ENCODE measurements at places on chromosomes 5 and 9. TPM values are rescaled to one million over a fixed set of nuclear protein-coding genes. Genes with fewer than 3 reads are reported as not detected.

- peaks cover 54% of the 10 kb centered on the region for H3K4me1 ChIP-seq
- H3K36me3 ChIP-seq: no peaks in the 10 kb centered on the region
- no peak overlapping the region for H3K4me3 ChIP-seq
- no peak for DNase-seq
Measured at GRCh38 chr9:715743-716400, 125.6 kb upstream of the DMRT1 start.

DNA sequence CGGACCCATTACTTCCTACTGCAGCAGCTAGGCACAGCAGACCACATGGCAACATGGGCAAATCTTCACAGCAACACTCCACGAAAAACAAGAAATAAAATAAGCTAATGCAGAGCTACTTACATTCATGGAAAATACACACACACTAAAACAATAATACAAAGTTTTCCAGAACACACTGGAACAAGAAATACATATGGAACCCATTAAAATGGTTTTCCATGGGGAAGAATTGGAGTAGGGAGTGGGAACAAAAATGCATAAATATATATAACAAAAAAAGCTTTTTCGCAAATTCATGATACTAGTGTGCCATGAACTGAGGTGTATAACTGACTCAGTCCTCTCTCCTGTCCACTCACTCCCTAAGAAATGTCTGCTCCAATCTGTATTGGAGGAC is 8.3 kb downstream of the ADAMTS12 start:
- H3K27me3 ChIP-seq: no peaks in the 10 kb centered on the region
- no peak overlapping the region for H3K4me3 ChIP-seq
- H3K36me3 ChIP-seq: no peaks in the 10 kb centered on the region

GRCh38 chr9:89496645-89497256 is 1.2 kb downstream of the SEMA4D start:
- peak overlapping the region; percentile 82 for H3K4me3 ChIP-seq
- no peaks in the 10 kb centered on the region for H3K27me3 ChIP-seq
- DNase-seq: no peak

- H3K36me3 ChIP-seq: no peaks in the 10 kb centered on the region
- H3K27me3 ChIP-seq: no peaks in the 10 kb centered on the region
- no peaks in the 10 kb centered on the region for H3K4me1 ChIP-seq
- no peak for DNase-seq
Measured at GRCh38 chr9:114107286-114108001, 8.4 kb upstream of the KIF12 start.

- DNase-seq: no peak
- H3K27ac ChIP-seq: no peak overlapping the region
- no peaks in the 10 kb centered on the region for H3K36me3 ChIP-seq
Measured at GRCh38 chr9:88973281-88974045, 17.8 kb upstream of the S1PR3 start.

DNA sequence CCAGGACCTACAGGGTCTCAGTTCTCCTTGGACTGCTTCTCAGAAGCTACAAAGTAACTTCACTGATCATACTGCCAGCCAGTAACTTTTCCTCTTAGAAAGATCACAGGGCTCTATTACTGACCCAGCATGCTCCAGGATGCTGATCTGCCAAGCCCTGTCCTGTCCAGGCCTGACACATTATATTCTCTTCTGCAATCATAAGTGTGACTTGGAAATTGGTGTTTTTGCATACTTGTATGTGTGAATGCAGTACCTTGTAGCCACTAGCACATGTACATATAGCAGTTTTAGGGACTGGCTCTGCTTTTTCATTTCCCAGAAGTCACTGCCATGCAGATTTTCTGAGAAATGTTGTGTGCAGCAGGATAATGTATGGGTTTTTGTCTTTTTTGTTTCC is 40.1 kb upstream of the CCNH start:
- no peak overlapping the region for H3K27ac ChIP-seq
- no peak for DNase-seq
- no peaks in the 10 kb centered on the region for H3K36me3 ChIP-seq
- H3K4me3 ChIP-seq: no peak overlapping the region
- no peaks in the 10 kb centered on the region for H3K27me3 ChIP-seq

GRCh38 chr5:28743025-28743715 is 1704.8 kb upstream of the CDH9 start:
- H3K36me3 ChIP-seq: no peaks in the 10 kb centered on the region
- no peak overlapping the region for H3K27ac ChIP-seq
- no peaks in the 10 kb centered on the region for H3K4me1 ChIP-seq
- H3K4me3 ChIP-seq: no peak overlapping the region
- H3K27me3 ChIP-seq: no peaks in the 10 kb centered on the region

DNA sequence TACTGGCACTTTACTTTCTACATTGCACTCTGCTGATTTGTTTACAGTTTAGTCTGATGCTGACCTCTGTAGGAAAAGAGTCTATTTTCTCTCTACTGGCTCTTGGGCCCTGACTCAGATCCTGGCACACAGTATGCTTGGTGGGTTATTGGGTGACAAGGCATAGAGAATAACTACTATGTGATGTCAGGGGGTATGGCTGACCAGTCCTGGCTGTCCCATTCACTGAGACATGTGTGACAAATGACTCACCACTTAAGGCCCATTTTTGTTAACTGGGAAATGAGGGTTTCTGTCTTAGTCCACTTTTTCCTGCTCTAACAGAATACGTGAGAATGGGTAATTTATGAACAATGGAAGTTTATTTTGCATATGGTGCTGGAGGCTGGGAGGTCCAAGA is 66.4 kb downstream of the DAPK1 start:
- no peaks in the 10 kb centered on the region for H3K27me3 ChIP-seq
- H3K27ac ChIP-seq: no peak overlapping the region
- no peak overlapping the region for H3K4me3 ChIP-seq
- DNase-seq: no peak
- H3K36me3 ChIP-seq: no peaks in the 10 kb centered on the region

DNA sequence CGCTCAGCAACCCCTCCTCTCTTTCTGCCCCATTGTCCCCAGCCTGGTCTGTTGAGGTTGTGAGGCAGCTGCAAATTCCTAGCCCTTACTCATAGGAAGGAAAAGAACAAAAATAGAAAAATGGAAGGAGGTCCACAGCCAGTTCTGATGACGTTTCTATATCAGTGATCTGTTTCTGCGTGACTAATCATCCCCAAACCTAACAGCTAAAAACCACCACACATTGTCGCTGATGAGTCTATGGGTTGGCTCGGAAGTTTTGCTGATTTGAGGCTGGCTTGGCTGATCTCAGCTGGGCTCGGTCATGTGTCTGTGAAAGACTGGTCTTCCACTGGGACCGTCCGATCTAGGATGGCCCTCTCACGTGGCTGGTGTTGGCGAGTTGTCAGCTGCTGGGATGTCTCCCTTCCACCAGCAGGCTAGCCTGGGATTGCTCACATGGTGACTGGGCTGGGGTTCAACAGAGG is 200.6 kb upstream of the ZNF618 start:
- no peak overlapping the region for H3K4me3 ChIP-seq
- H3K27ac ChIP-seq: no peak overlapping the region
- peaks cover 3% of the 10 kb centered on the region for H3K4me1 ChIP-seq
- peaks cover 6% of the 10 kb centered on the region for H3K27me3 ChIP-seq
- no peaks in the 10 kb centered on the region for H3K36me3 ChIP-seq

DNA sequence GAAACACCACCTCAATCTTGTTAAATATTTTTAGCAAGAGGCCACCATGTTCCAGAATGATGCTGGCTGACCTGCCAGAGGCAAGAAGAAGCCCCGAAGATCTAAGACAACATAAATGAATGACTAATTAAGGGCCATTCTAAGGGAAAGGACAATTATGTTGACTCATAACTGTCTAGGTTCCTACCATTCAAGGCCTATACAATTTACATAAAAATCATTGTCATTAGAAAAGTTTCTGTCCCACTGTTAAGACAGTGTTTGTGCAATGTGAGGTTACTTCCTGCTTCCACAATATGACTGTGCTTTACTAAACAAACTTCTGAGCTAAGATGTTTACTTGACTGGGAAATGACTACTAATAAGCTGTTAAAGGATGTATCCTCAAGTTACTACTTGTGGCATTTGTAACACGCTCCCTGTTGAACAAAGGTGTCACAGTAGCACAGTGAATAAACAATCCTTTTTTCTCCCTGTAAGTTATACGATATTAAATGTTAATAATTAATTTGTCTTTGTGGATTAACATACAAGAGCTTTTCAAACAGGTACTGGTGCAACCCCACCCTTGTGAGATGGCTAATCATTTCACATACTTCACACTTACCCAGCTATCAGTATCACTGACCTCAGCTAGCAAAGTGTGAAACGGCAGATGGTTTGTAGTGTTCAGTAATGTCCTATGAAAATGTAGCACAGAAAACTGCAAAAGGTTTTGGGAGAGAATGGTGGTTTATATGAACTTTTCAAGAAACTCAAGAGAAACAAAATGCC is 195.8 kb downstream of the EFNA5 start:
- H3K36me3 ChIP-seq: no peaks in the 10 kb centered on the region
- no peaks in the 10 kb centered on the region for H3K4me1 ChIP-seq
- H3K27me3 ChIP-seq: no peaks in the 10 kb centered on the region
- DNase-seq: no peak

DNA sequence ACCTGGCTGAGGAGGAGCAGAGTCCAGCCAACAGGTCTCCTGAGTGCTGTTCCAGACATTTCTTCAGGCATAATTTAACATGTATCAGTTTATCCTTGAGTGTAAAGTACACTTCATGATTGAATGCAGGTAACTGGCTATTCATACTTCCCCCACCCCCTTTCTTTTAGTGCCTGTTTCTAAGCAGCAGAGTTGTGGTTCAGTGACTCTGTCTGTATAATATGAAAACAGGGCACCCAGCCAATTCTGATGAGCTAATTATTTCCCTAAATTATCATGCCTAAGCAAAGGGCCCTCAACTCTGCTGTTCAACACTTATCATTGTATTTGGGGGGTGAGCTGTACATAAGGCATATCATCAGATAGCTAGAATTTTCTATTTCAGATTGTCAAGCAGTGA is 51.9 kb upstream of the ZSWIM6 start:
- no peaks in the 10 kb centered on the region for H3K36me3 ChIP-seq
- no peak overlapping the region for H3K27ac ChIP-seq
- H3K4me3 ChIP-seq: no peak overlapping the region

DNA sequence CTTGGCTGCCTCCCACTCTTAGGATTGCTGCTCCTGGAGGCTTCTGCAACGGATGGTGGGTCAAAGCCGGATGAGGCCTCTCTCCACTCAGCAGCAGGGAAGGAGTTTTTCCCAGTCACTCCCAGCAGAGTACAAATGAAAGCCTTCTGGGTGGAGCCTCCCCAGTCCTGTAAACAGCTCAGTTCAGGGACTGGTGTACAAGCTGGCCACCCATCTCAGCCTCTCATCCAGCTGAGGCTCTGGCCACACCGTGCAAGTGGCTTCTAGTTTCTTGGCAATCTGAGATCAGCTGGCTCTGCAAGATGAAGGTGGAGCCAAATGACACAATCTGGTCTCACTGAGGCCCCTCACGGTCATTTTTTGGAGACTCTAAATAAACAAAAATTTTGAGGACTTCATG is 10.0 kb downstream of the GPX3 start:
- peak; percentile 90 for DNase-seq
- H3K4me1 ChIP-seq: peaks cover 47% of the 10 kb centered on the region
- H3K4me3 ChIP-seq: no peak overlapping the region
- no peaks in the 10 kb centered on the region for H3K27me3 ChIP-seq
- H3K36me3 ChIP-seq: peaks cover 3% of the 10 kb centered on the region

DNA sequence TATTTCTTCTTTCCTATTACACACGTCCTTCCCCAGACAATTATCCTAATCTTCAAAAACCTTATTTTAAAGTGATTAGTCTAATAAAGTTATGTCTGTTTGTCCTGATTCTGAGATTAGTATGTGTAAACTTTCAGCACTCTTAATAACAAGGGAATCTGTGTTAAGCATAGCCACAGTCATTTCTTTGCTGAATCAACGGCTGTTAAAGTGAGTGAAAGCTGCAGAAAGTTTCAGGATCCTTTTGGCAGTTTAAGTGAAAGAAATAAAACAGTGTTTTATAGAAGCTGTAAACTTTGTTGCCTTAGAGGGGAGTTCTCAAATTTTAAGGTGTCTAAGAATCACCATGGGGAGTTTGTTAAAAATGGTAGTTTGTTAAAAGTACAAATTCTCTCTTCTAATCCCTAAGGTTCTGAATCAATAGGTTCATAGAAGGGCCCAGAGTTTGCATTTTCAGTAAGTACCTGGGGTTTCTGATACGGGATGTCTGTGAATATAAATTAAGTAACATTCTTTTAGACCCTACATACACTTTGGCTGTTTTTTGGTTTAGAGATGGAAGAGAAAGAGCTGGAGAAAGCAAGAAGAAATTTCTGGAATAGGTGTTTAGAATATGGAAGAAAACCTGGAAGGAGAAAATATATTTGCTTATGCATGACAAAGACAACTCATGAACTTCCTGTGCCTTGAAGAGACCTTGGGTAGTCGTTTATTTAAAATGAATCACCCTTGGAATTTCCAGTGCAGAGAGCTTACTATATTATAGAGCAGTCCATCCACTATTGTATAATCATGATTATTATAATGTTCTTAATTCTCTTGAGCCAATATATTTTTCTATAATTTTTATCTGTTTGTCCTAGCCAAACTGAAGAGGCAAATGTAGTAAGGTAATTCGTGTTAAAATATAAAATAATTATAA is 45.7 kb downstream of the SCAMP1 start:
- H3K36me3 ChIP-seq: no peaks in the 10 kb centered on the region
- H3K4me3 ChIP-seq: no peak overlapping the region
- no peak overlapping the region for H3K27ac ChIP-seq

DNA sequence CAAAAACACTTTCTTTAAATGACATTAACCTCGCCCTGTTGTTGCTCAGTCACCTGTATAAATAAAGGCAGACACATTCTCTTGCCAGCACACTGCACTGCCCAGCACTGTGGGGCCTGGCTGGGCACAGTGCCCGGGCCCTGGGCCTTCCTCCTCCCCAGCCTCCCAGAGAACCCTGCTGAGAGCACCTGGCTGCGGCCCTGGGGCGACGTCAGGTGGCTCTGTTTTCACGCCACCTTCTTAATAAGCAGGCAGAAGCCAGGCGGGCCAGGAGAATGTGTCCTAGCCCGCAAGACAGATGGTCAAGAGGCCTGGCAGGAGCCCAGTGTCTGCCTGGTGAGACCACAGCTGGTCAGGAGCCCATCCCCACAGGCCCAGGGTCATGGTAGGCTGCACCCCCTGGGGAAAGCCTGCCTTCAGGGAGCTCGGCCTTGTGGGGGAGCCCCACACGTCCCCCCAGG is 8.2 kb upstream of the AGPAT2 start:
- H3K4me3 ChIP-seq: no peak overlapping the region
- H3K36me3 ChIP-seq: no peaks in the 10 kb centered on the region
- DNase-seq: no peak
- H3K4me1 ChIP-seq: peaks cover 10% of the 10 kb centered on the region

Gene FBP2
- 48.4 TPM for total RNA-seq

Gene TLX3
- total RNA-seq: not detected

Measured in gastrocnemius medialis (tissue), 4 donors.